ENCODE measurements at places on chromosomes 1 and 21.

DNA sequence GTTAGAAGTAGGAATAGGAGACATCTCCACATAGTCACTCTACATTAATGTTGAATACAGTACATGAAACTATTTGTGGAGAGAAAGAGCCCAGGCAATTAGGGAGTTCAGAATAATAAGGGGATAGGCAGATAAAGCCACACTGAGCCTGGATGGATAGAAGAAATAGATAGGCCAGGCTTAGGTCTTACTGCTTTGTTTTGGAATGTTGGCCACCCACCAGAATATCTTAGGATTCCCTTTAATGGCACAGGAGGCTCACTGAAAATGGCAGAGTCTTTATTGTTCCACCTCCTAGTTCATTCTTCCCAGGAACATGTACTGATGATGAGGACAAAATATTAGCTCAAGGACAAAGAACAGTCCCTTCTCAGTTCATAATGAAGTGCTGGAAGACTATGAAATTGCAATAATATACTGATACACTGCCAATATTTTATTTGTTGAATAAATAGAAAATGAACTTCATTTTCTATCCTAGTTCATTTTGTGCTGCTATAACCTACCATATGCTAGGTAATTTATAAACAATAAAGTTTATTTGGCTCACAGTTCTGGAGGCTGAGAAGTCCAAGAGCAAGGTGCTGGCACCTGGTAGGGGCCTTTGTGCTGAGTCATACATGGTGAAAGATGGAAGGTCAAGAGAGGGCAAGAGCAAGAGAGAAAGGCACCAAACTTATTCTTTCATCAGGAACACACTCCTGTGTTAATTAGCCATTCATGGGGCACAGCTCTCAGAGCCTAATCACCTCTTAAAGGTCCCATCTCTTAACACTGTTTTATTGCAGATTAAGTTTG is 87.3 kb downstream of the TBX15 start:
- DNase-seq, result no peak

DNA sequence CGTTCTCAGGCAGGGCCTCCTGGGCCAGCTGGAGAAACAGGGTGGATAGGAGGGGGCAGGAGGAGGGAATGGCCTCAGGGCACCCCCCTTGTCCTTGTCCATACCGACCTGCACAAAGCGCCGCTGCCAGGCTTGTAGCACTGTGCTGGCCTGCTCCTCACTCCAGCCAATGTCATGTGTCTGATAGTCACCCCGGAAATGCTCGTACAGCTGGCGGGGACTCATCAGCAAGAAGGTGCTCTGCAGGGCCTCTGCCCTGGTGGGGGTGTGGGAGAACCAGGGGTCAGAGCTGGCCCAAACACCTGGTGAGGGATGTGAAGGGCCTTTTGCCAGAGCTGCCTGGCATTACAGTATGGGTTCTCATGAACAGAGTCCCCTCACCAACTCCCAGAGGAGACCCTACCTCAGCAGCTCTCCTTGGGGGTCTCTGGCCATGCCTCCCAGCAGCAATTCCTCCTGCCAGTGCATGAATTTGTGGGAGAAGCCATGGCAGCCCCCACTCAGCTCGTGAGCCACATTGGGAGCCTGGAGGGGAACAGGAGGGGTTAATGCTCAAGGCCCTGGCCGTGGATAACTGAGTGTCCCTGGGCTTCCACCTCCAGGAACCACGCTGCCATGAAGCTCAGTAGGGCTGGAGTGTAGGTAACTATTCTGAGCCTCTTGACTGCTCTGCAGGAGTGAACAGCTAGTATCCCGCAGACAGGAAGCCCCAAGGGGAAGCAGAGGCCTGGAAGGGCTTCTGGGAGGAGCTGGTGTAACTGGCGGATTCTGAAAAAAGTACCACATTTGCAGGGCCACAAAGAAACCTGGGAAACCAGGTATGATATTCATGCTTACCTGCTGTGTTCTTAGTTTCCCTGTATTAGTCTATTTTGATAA is 13.3 kb downstream of the PTCH2 start:
- no peak for DNase-seq

GRCh38 chr1:44240802-44241671 is 27.8 kb downstream of the DMAP1 start:
- DNase-seq, result no peak

DNA sequence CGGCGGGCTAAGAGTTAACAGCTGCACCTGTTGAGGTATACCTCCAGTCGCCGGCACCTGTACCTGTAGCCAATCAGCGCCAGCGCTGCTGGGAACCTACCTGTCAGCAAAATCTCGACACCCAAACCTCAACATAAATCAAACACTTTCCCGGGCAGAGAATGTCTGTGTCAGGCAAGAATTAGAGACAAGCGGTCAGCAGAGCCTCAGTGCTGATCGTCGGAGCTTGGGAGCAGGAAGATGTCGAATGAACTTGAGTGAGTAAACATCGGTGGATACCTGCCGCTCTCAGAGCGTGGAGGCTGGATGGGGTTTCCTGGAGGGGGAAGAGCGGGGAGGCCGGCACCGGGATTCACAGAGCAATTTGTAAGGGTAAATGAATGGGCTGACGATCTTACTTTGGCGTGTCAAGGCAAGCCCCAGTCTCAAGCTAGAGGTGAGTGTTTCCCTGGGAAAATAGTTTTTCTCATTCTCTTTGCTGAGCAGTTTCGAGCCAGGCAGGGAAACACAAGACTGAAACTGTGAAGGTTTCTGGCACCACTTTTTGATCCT is at the start of gene GRHL3:
Gene GRHL3 (plus strand): TSS at position 46 of the 552 bp plus-strand sequence. CDS start 195 bp downstream, at position 241.
- DNase-seq, result no peak

GRCh38 chr1:224921354-224921753 is 8.1 kb upstream of the DNAH14 start:
- no peak for DNase-seq

Measured in HT1080 (cell line).